ENCODE measurements at places on chromosomes 5 and 9.

DNA sequence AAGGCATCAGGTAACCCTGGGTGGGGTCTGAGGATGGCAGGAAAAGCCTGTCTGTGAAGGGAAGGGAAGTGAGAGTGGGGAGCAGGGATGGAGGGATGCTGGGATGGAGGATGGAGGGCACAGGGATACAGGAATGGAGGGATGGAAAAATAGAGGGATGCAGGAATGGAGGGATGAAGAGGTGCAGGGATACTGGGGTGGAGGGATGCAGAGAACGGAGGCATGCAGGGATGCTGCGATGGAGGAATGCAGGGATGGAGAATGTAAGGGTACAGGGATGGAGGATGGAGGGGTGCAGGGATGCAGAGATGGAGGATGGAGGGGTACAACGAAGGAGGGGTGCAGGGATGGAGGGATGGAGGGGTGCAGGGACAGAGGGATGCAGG, 9.1 kb downstream of the PTGES2 start:
- DNase-seq: no peak

GRCh38 chr5:169218861-169219260, 82.1 kb downstream of the SLIT3 start:
- no peak for DNase-seq

DNA sequence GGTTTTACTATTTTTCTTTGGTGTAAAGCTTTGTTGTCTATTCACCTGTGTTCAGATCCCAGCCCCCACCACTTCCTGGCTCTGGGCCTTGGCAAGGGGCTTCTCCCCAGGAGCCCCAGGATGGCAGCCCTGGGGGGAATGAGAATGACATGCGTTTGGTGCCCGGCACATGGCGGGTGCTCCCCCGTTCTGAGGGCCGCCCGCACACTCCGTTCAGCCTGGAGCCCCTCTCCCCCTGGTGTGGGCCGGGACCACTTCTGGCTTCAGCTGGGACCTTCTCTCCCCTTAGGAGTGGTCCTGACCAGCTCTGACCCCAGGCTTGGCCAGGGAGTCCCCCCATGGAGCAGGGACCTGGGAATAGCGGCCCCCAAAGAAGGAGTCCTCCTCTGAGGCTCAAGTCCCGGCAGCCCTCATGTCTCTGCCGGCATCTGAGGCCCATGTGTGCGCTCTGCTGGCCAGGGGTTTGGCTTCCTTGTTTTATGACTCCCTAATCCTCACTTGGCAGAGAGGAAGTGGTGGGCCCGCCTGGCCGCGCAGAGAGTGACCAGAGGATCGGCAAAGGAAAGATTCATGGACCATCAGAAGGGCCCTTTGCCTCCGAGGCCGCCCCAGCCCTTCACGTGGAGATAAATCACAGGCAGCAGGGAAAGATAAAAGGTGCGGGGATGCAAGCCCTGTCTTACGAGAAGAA, 57.0 kb upstream of the LMX1B start:
- no peak for DNase-seq

- DNase-seq: no peak
These were observed 42.2 kb downstream of the FGD3 start for GRCh38 chr9:92989561-92989960.

DNA sequence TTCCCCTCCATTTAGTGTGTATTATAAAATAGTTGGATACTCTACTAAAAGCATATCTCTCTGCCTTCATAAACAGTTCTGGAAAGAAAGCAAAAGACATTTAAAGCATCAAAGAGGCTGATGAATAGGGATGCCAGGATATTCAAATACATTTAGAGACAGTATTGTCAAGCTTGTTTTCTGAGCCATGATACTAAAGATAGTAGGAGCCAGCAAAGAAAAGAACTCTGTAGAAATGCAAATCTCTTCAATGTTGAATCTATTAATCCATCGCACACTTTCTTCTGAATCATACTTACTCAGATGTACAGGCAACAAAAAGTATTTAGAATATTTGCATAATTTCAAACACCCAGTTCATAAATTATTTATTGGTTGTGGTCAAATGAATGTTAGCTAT, 207.1 kb upstream of the MEF2C start:
- DNase-seq: no peak

- no peak for DNase-seq
These were observed 9.0 kb downstream of the SLC36A1 start for GRCh38 chr5:151456321-151456940.

- no peak for DNase-seq
These were observed 1495.6 kb upstream of the CDH6 start for GRCh38 chr5:29697785-29698414.

GRCh38 chr9:130680836-130681768, 12.5 kb upstream of the EXOSC2 start:
- DNase-seq: peak; percentile 89

All from D721Med (cell line).